ENCODE measurements at places on chromosomes 7 and 10.

DNA sequence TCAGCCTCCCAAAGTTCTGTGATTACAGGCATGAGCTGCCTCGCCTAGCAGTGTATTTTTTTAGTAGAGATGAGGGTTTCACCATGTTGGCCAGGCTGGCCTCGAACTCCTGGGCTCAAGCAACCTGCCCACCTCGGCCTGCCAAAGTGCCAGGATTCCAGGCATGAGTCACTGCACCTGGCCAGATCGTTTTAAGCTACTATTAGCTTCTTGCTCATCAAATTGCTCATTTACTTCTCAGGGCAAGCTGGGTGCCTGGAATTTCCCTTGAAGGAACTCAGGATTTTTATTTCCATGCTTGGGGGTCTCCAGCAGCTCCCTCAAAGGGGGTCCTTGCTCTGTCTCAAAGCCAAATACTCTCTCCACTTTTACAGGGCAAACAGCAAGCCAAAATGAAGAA is 798.0 kb upstream of the AUTS2 start:
- DNase-seq = no peak

DNA sequence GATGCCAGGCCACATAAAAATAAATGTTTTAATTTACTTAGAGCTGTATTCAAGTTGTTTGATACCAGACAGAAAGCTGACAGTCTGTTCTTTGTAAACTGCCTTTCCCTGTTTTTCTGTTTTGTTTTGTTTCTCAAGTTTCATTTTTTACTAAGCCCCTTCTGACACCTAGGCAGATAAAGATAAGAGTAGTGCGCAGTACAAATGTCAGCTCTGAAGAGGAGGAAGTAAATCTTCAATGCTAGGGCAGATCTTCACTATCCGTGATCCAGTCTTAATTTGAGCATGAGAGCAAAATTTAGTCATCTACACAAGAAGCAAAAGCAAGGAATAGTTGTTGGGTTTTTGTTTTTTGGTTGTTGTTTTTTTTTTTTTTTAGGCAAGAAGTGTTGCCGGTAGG is 27.3 kb downstream of the MTURN start:
- DNase-seq = no peak

DNA sequence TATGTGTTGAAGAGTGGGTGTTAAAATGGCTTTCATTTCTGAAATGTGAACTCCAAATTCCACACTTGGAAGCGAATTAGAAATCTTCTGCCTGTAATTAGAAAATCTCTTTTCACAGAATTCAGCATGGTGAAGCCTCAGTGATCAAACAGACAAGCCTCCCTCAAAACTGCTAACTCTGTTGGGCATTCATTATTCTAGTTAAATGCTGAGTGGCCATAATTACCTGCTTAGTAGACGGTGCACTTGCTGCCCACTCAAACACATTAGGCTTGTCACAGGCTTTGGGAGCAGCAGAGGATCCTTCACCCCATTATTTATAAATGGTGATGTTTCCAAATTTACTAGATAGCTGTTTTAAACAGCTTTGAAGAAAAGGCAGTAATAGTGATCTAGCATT is 177.2 kb upstream of the PCLO start:
- DNase-seq = no peak

GRCh38 chr10:51112013-51112412 is 37.7 kb downstream of the PRKG1 start:
- no peak for DNase-seq

DNA sequence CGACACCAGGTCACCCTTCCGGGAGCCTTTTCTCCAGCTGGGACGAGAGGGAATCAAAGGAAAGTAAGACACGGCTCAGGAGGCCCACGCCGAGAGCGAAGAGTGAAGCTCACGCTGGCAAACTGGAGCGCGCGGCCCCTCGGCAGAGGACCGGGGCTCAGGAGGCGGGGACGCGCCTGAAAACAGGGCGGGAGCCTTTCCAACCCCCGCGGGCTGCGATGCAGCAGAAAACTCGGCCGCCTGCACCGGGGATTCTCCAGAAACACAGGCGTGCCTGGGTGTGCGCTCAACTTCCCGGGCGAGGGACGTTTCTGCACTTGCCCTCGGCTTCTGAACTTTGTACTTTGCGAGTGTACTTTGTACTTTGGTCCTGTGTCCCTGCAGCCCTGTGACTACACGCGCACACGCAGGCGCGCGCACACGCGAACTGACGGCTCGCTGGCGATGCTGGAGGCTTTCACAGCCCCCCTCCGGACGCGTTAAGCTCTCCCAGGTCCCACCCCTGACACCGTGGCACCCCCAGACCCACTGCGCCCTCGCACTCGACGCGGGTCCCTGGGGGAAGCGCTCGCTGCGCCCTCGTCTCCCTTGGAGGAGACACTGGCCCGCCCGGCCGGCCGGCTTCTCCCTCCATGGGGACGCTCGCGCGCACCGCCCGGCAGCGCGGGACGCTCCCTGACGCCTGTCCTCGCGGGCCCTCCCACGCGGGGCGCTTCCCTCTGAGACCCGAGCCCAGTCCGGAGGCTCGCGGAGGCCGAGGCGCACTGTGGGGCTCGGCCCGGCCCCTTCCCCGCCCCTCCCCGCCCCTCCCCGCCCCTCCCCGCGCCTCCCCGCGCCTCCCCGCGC is 588 bp upstream of the PAOX start:
- peak; percentile 88 for DNase-seq

- DNase-seq = no peak
These were observed 62.3 kb downstream of the TFPI2 start for GRCh38 chr7:93828260-93828659.

- no peak for DNase-seq
These were observed 1091.4 kb downstream of the CNTNAP2 start for GRCh38 chr7:147207988-147208387.

GRCh38 chr10:92914478-92915325 is 66.4 kb downstream of the EXOC6 start:
- DNase-seq = no peak

DNA sequence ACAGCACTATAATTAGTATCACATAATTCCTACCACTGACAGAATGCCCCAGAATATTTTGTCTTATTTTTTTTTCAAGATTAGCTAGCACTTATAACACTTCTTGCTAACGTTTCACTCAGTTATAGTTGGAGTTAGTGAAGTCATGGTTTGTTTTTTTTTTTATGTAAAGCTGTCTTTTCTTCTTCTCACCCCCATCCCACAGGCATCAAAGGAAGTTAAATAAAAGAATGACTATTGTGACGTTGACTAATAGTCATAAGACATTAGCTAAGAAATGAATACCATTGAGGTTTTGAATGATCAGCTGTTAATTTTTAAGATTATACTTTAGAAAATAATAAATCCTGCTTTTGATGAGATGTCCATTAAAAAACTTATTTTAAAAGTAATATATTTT is 498.3 kb downstream of the GFRA1 start:
- no peak for DNase-seq

DNA sequence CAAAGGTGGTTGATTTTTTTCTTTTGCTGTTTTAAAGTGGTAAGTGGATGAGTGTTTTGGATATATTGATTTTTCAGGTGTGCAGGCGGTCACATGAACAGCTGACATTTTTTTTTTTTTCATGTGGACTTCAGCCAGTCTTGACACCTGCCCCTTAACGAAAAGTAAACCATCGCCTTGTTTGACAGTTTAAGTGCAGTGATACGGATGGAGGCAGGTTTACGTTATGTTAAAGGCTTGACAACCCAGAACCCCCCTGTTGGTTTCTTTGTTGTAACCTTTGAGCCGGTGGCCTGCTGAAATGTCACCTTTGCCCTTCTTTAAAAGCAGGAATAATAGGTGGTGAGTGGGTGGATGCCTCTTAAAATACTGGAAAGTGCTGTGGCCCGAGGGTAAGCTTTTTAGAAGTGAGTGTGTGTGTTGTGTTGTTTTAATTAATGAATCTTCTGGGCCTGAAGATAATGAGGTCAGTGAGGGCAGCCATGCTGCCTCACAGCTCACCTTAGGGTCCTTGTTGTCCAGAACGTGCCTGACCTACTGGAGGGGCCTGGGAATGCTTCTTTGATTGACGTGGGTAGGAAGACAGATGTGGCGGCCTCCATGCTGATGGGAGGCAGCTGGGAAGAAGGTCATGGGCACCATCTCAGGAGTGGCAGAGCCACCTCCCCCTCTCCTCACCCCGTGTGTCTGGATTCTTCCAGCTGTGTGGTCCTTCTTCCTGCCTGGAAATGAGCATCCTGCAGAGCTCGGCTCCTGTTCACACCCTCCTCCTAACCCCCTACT is 69.8 kb downstream of the TCF7L2 start:
- DNase-seq = peak; percentile 54

DNA sequence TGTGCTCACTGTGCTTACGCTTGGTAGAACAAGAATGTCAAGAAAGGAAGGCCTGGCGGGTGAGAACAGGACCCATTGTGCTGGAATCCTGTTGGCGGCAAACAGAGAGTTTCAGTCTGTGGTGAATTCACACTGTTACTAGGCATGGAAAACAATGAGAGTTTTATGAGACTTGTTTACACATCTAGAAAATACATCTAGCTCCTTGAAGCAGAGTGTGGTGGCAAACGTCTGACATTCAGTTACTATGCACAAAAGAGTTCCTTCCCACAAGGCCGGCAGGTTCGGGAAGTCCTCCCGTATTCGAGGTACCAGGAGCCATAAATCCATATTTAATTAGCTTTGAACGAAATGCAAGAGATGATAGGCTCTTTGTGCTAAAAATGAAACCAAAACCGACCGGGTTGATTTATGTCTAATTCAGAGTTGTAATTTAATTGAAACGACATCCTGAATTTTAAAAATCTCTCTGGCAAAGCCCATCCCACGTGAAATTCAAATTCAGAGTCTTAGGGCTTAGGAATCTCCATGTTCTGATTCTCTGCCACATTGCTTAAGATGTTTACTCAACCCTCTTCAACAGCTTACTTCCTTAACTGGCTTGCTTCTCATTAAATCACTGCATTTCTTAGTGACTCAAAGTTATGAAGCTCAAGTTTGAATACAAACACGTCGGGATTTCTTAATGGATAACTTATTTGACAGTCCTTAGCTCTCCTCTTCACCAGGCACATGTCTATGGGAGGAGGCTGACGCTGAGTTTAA is 299.9 kb upstream of the PITRM1 start:
- DNase-seq = no peak

DNA sequence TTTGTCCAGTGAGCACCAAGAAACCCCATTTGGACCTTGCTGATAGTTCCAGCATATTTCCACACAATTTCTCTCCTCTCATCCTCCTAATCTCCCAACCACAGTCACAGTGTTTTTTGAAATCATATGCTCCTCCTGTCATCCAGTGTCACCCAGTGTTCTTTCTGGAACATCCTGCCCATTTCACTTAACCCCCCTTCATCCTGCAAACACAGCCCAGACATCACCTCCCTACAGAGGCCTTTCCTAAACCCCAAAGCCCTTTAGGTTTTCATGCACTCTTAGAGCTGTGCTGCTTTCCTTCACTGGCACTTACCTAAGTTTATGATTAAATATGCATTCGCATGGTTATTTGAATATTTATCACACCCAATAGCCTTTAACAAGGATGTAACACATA is 1158.0 kb upstream of the C7orf33 start:
- DNase-seq = no peak

- no peak for DNase-seq
These were observed 285.1 kb upstream of the SP8 start for GRCh38 chr7:21071561-21072501.

GRCh38 chr7:132577206-132578049 is 1.2 kb upstream of the PLXNA4 start:
- peak; percentile 52 for DNase-seq

DNA sequence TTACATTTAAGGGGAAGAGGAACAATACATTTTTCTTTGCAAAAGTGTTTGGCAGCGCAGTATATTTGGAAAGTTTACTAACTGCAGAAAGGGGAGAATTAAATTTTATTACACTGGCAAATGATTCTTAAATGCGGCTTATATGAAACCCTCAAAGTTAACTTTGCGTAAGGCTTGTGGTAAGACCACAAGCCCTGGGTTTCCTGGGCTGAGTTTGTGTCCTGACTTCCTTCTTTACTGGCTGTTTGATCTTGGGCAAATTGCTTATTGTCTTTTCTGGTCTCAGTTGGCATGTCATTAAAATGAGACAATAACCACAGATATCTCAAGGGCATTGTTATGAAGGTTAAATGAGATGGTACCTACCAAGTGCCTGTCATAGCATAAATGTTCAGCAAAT is 106.8 kb downstream of the GLRX3 start:
- no peak for DNase-seq

DNA sequence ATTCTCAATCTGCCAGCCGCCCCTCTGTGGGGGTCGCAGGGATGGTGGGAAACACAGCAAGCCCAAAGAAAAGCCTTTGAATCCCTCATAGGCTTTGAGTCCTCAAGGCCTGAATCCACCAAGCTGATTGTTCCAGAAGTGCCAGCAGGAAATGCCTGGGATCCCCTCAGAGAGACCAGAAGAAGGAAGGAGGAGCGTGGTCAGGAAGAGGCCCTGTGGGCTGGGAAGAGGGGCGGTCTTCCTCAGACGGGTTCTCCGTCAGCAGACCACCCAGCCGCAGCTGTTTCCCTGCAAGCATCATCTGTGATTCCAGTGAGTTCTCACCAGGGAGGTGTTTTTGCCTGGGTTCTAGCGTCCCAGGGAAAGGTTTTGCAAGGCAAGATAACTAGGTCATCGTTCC is 190.0 kb upstream of the KLF6 start:
- DNase-seq = no peak

- DNase-seq = no peak
These were observed 79.1 kb downstream of the VTI1A start for GRCh38 chr10:112526139-112526538.

DNA sequence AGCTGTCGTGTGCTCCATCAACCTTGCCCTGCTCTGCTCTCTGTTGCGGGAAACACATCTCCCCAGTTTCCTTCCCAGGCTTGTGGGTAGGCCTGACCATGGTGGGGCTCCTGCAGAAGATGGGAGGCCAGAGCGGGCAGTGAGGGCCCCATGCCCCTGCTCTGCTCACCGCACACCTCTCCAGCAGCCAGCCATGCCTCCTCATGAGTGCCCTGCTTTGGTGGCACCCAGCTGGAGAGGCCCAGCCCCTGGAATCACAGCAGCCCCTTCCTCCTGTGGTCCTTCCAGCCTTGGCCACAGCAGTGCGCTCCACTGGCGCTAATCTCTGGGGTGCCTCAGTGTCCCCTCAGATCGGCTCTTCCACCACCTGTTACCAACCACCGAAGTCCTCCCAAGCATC is 4.2 kb upstream of the OPN4 start:
- DNase-seq = peak; percentile 21

DNA sequence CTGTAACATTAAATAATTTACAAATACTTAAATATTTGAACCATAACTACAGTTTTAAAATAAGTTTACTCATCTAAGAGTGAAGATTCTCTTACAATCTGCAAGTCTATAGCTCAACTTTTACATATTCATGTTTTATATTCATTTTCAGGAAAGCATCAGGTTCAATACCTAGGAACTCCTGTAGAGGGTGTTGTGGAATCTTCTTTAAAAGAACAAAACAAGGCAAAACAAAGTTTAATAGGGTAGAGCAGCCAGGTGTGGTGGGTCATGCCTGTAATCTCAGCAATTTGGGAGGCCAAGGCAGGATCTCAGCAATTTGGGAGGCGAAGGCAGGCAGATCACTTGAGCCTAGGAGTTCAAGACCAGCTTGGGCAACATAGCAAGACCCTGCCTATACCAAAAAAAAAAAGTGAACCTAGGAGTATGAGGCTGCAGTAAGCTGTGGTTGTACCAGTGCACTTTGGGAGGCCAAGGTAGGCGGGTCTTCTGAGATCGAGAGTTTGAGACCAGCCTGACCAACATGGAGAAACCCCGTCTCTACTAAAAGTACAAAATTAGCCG is 45.1 kb downstream of the ST8SIA6 start:
- DNase-seq = no peak

All from left lobe of liver (tissue), 2 donors.